ENCODE measurements at places on chromosomes 3 and 15.
A peak's percentile ranks its signal among the peaks of the same experiment; 100 is the strongest.

DNA sequence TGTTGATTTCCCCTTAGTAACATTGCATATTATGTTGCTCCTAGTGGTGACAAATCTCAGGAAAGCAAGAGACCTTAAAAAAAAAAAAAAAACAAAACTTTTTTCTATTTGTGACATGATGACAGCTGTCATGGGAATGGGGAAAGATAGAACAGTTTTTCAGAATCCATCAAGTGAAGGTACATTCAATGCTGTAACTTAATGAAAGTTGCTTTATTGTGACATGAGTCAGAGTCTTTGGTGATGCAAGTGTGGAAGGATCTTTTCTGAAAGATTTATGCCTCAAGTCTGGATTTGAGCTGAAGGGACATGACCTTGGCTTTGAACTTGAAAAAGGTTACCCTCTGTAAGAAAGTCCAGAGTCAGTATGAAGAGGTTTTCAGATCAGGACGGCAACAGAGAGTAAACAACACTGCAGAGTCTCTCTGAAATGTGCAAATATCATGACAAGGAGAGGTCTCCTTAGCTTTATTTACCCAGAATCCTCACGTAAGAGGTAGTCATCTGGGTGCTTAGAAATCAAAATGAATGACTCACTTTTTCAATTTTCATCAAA is 424.7 kb downstream of the CNTN4 start:
- no peak for DNase-seq

GRCh38 chr3:15110206-15110605 is 11.3 kb upstream of the RBSN start:
- no peak for DNase-seq

DNA sequence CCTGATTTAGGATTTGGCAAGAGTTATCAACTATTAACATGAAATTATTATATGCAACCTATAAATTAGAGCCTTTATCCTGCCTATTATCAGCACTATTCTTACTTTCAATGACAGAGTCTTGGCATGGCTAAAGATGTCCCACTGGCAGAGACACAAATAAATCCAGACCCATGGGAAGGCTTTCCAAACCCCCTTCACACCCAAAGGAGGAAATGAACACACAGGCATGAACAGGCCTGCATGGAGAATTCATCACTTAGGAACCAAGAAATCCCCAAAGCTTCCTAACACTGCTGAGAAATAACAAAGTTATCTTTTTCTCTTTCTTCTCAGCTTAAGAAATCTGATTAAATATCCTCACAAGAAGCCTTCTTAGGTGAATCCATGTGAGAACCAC is 213.9 kb downstream of the OCA2 start:
- DNase-seq = no peak

GRCh38 chr3:65406470-65406869 is 632.2 kb downstream of the MAGI1 start:
- no peak for DNase-seq

DNA sequence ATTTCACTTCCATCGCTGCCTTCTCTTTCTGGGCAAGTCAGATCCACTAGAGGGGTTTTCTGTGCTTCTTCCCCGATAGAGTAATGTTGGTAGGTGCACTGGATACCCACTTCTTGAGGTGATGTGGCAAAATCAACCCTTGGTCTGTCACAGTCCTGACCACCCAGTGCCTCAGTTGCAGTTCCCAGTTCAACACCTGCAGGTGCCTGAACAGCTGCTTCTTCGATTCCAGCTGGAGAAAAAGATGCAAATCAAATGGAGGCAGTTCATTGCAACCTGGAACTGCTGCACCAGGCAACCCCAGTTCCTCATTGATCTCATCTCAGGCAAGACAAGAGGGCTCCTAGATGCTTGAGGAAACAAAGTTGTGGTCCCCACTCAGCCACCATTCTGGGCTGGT is 186.6 kb downstream of the UBE2E2 start:
- DNase-seq = no peak

GRCh38 chr3:186255703-186256331 is 106.2 kb downstream of the DGKG start:
- DNase-seq = no peak

DNA sequence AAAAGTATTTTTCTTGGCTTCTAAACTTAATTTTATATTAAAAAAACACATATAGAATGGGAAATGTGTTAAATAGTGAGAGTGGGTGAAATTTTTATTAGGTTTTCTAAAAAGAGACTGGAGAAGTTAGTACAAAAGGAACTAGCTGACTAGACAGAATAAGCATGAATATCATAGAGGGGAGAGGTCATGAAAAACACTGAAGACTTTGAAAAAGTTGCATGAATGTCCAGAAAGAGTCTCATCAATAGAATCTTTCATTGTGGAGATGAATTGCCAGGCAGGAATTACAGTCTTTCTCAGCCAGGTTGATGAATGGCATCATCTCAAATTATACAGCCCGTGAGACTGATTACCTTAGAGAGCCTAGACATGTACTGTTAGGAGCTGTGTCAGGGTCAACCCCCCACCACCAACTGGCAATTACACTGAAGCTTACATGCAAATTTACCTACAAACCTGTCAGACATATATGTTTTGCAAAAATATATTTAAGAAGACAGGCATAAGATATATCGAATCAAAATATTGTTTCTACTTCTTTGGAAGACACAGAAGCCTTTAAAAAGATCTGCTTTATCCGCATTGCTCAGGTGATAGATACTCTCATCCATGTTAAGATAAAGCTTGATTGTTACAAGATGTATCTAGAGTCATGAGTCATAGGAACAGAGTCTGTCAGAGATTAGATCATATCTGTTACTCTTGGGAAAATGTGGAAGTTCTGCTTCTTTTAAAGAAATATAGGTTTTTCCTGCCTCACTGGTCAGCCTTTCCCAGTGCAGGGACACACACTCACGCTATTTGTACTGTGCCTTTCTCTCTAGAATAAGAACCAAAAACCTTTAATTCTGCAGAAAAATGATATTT is 34.8 kb upstream of the PFN2 start:
- DNase-seq = no peak

GRCh38 chr3:31462050-31462569 is 70.6 kb upstream of the STT3B start:
- DNase-seq = no peak

DNA sequence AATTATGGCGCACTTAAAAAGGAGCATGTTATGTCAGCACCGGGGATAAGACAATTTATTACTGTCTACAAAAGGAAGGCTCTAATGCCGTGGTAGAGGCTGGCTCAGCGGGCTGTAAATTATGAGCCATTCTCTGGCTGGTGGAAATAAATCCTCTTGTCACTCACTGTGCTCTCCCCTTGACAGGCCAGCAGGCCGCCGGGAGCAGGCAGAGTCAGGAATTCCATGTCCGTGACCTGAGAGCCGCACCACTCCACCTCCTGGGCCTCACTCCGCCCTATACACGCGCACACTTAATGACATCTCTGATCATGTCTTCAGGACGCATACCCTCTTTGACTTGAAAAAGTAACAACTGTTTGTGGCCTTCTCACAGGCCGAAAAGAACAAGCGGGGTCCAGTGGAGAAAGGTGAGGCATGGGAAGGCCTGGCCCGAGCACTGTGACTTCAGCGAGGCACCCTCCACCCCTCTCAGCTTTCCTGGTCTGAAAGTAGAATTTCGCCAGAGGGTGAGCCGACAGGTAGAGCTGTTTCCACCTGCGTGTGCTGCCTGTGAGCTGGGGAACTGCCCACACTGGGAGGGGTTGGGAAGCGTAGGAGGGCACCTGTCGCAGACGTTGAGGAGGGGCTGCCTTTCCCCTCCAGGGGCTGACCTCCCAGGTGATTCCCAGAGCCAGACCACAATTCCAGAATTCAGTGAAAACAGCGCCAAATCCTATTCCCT is 13.2 kb upstream of the PCSK6 start:
- DNase-seq = no peak

GRCh38 chr3:169250000-169250399 is 413.5 kb downstream of the MECOM start:
- DNase-seq = no peak

- DNase-seq = no peak
These were observed 194.1 kb upstream of the ARHGEF26 start for GRCh38 chr3:153927107-153927506.

GRCh38 chr15:60745469-60746061 is 266.6 kb upstream of the ICE2 start:
- peak; percentile 91 for DNase-seq

- no peak for DNase-seq
These were observed 31.7 kb downstream of the TJP1 start for GRCh38 chr15:29790607-29791006.

- no peak for DNase-seq
These were observed 351.6 kb upstream of the TMCO5A start for GRCh38 chr15:37582852-37583251.

DNA sequence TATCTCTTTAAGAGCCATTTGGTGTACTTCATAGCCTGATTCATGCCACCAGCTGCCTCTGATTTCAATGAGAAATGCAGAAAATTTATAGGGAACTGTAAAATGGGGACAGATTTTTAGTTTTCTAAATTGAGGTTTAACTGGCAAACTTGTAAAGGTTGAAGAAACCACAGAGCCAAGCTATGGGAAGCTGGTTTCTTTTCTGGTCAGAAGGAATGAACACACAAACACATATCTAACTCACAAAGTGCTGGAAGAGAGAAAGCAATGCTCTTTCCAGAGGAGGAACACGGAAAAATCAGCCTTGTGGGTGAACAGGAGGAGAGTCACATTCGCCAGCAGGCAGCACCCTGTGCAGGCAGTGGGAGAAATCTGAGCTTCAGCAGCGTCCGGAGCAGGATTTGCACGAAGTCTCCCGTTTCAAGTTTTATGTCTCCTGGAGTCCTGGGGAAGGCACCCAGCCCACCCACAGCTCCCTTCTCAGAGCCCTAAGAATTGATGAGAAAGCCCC is 481 bp downstream of the MASP1 start:
- DNase-seq = no peak

- no peak for DNase-seq
These were observed 90.6 kb downstream of the TNFAIP8L3 start for GRCh38 chr15:51004103-51004551.

GRCh38 chr3:49469037-49469935 is 781 bp upstream of the DAG1 start:
- peak; percentile 83 for DNase-seq

DNA sequence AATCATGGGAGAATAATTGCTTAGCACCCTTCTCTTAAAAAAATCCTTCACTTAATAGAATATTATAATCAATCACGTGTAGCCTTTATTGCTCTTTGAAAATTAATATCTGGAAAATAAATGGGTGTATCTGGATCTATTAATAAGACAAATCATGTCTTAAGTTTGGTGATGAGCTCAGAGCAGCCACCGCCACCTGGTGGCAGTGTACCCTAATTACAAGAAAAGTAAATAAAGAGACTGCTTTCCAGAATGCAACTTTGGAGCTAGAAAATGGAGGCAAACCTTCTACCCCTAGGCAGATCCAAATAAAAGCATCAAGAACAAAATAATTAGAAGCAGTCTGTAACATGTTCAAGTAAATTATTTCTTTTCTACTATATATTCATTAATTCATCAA is 43.5 kb downstream of the EPHB1 start:
- no peak for DNase-seq

DNA sequence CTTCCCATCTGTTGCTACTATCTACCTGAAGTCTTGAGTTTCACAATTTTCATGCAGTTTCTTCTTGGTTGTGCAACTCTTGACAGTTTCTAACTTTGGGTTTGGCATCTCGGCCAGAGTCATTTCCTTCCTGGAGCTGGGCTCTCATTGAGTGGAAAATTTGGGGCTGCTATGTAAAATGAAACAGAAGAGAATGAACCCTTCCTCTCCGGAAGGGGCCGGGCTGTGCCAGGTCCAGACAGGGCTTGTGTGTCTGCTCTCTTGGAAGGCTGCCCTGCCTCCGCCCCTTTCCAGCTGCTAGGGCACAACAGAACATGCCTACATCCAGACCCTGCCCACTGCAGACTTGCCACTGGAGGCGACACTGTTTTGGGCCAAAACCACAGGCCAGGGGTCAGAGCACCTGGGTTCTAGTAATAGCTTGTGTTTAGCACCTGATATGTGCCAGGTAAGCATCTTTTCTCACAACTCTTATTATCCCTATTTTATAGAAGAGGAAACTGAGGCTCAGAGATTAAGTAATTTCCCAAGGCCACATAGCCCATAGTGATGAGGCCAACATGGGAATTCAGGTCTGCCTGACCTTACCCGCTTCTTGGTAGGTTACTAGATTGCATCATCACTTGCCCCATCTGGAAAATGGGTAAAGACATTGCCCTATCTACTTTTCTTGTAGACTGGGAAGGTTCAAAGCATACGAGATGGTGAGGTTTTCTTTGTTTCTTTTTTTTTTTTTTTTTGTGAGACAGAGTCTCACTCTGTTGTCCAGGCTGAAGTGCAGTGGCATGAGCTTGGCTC is 25.0 kb downstream of the IRAK2 start:
- peak; percentile 94 for DNase-seq

GRCh38 chr3:69020424-69020823 is 6.9 kb upstream of the EOGT start:
- DNase-seq = no peak

DNA sequence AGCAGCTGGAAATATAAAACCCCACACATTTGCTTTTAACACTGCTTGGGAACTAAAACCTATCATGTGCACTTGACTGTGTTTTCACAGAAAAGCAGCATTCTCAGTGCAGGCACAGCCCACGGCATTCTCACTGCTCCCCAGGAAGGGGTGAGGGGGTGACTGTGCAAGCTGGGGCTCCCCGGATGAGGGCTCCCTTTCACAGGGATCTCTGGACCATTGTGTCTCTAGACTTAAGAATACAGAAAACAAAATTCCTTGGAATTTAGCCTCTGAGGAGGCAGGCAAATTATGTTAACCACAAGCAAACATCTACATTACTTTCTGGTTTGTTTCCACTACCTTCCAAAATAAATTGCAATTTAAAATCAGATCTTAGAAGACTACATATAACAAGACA is 100.3 kb downstream of the FSIP1 start:
- DNase-seq = no peak

GRCh38 chr3:37479981-37480380 is 305.6 kb upstream of the LRRFIP2 start:
- no peak for DNase-seq

DNA sequence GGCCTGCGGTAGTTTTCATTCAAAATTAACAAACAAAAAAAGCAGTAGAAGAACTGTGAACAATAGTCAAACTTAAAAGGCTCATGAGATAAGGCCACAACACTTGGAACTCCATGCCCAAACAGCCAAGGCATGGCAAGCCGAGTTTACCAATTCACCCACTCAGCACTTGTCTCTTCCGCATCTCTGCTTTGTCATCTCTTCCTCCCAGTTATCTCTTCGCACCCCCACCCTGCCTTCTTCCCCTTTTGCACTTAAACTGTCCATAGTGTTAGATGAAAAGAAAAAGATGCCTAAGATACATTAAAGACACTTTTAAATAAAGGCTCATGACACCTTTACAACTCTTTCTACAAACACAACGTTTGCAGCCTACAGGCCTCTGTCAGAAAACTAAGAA is 11.1 kb downstream of the TLE3 start:
- DNase-seq = no peak

All from right cardiac atrium (tissue), 5 donors.